ENCODE measurements at places on chromosomes 13 and 19.

GRCh38 chr19:44113784-44114390, 688 bp downstream of the ZNF225 start:
- no peak for DNase-seq

GRCh38 chr13:46340011-46340410, 47.0 kb downstream of the RUBCNL start:
- DNase-seq = no peak

DNA sequence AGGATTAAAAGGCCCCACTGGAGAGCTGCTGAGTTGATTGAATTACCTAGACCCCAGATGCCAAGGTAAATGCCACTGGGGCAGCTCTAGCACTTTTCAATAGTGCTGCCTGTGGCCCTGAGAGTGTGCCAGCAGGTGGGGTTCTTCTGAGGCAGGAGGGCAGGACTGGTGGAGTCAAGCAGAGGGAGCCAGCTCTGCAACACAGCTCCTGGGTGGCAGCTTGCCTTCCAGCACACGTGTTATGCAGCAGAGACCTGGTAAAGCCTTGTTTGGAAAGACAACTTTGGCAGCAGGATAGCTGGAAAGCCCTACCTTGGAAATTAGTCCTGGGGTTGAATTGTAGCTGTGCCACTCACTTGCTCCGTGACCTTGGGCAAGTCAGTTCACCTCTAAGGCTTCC, 306.6 kb downstream of the ATP8A2 start:
- no peak for DNase-seq

DNA sequence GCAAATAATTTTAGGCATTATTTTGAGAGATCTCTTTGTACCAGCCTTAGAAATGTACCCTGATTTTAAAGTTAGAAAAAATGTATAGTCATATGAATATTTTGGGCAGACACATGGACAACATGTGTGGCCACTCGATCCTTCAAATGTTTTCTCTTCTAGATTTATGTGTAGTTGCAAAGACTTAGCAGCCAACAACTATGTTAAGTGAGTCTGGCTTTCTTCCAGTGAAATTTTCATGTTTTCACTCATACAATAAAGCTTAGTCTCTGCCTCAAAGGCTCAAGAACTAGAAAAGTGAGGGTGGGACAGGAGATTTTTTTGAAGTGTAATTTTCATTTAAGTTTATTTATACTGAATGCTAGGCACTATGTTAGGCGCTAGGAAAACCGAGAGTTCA, 207.7 kb upstream of the DACH1 start:
- DNase-seq = no peak

DNA sequence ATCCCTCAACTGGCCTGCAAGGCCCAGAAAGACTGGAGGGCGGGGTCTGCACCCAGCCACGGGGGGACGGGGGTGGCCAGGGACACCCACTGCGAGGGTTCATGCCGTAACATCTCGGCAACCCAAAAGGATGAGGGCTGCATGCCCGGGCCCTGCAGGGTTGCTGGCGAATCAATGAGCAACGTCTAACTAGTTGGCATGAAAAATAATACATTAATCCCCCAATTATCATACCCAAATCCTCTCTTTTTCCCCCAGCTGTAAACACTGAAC, 232.2 kb downstream of the TUBA3C start:
- DNase-seq = no peak

DNA sequence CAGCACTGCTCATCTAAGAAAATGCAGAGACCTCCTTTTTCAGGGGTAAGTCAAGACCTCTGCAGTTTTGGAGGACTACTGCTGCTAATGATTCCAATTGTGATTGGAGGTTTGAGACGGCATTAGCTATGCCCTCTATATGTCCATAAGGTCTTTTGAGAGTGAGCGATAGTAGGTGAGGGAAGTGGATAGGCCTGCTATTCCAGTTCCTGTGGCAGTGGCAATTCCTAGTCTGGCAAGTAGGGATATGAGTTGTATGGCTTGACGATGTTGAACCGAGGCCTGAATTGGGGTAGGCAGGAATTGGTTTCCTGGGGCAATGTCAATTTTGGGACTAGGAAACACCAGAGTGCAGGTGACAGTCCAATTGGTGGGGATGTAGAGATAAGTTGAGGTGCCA, 913.1 kb upstream of the SLITRK5 start:
- no peak for DNase-seq

DNA sequence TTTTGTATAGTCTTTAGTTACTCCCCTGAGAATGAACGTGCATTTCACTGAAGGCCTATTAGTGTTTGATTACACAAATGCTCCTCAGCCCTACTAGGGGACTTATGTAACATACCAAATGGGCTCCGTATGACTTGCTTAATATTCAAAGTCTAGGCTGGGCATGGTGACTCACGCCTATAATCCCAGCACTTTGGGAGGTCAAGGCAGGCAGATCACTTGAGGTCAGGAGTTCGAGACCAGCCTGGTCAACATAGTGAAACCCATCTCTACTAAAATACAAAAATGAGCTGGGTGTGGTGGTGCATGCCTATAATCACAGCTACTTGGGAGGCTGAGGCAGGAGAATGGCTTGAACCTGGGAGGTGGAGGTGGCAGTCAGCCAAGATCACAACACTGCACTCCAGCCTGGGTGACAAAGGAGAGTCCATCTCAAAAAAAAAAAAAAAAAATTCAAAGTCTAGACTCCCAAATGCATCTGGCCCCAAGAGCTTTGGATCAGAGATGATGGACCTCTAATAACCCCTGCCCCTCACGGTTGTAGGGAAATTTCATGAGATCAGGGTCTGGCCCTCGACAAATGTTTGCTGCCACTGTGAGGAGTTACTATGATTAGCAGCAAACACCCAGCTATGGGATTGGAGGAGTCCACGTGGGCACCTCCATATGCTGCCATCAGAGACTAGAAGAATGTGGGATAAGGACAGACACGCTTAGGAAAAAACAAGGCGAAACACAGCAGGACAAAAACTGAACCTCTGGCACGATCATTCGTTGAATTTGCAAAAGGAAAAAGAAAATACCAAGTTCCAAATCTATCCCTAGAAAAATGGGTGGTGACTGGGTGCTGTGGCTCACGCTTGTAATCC, 4.6 kb downstream of the FBXO17 start:
- no peak for DNase-seq

GRCh38 chr13:53010374-53011105, 18.1 kb upstream of the OLFM4 start:
- peak; percentile 77 for DNase-seq

- no peak for DNase-seq
Observed at GRCh38 chr19:45439190-45439568, 15.5 kb upstream of the ERCC1 start.

GRCh38 chr13:48494874-48495273, 38.0 kb downstream of the RCBTB2 start:
- DNase-seq = no peak

GRCh38 chr19:482186-483041, 13.9 kb upstream of the MADCAM1 start:
- no peak for DNase-seq

DNA sequence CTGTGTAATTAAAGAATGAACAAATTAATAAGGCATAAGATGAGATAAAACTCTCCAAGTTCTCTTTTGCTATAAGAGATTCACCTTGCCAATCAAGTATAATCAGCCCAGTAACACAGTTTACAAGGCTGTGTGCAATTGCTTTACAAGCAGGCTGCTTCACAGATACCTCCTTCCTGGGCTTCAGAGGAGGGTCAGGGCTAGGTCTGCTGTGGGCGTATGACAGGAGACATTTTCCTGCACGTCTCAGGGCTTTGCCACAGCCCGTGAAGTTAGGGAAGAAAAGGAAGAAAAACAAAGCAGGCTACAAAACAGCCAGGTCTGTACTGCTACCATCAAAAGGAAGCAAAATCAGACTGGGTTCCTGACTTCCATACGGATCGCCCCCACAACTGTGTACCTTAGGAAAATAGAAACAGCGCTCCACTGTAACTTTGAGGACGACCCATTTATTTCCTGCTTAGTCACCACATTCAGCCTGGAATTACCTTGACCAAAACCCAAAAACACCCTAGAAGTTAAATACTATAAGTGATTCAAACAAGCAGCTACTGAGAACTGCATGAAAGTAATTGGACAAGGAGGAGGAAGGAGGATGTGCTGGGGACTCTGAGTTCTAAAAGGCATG, 12.4 kb downstream of the EFNB2 start:
- no peak for DNase-seq

DNA sequence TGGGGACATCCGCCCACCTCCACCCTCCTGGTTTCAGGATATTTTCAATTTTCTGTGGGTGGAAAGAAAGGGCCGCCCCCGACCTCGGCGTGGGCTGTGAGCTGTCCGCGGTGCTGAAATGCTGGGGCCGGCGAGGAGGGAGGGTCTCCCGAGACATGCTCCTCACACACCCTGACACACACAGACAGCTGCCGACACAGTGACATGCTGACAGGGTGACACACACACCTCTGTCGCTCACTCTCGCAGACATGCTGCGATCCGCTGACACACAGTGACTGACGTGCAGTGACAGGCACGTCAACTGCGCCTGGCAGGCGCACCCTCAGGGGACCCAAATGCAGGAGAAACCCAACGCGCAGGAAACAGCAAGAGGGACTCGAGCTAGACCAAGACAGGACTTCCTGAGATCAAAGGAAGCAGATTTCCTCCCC, 25.1 kb upstream of the MEIS3 start:
- no peak for DNase-seq

DNA sequence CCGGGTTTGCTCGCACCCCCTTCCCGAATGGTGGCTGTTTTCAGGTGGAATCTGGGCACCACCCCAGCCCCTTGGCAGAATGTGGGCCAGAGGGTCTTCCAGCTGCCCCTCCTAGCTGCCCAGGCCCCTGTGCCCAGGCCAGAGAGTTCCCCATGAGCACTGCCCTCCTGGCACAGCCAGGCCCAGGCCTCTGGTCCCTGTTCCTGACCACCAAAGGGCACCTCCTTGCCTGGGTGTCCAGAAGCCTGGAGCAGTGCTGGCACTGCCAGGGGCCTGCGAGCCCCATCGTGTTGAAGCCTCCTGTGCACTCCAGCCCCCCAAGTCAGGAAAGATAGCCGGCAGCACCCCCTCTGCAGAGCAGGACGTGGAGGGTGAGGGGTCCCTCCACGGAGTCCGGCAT, 23.4 kb downstream of the PIAS4 start:
- DNase-seq = no peak

DNA sequence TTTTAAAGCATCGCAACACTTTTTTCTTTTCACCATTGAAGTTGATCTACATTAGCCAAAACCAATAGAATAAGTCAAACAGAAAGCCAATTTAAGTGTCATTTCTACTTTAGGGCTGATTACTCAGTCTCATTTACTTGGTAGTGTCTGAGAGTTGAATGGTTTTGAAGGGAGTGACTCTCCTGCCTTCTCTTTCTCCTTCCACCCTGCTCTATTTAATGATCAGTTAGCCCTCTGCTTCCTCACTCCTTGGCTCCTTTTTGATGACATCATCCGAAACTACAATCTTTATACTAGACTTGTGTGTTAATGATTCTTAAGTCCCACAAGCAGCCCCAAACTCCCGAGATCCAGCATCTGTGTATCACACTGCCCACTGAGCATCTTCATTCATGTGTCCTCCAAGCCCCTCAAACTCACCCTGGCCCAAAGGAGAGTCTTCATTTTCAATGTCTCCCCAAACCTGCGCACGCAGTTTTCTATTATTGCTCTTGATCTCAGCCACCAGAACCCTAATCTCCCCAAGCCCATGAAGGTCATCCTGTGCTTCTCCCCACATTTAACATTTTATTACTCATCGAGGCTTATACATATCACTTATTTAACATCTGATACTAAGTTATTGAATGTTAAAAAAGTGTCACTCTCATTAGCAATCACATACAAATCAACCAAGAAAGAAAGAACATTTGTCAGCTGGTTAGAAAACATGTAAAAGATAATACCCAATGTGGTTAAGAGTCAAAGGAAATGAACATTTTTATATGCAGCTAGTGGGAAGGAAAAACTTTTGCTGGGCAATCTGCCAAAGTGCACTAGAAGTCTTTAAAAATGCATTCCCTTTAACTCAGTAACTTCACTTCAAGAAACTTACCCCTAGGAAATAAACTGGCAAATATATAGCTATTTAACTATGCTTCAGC, 32.2 kb upstream of the ARGLU1 start:
- DNase-seq = no peak

DNA sequence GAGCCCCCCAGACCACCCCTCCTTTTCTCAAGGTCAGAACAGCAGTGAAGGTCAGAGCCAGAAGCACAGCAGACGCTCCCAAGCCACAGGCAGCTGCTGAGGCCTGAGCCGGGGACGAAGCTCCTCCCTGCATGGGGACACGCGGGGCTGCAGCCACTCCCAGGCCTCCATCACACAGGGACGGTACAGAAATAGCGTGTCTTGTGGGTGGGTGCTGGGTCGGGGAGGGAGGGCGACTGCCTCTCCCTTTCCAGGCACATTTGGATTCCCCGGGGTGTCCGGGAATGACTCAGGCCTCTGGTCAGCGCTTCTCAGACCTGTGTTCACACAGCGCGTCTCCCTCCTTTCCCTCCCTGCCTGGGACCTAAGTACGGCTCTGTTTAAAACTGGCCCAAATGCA, 33.2 kb downstream of the RASA3 start:
- no peak for DNase-seq

DNA sequence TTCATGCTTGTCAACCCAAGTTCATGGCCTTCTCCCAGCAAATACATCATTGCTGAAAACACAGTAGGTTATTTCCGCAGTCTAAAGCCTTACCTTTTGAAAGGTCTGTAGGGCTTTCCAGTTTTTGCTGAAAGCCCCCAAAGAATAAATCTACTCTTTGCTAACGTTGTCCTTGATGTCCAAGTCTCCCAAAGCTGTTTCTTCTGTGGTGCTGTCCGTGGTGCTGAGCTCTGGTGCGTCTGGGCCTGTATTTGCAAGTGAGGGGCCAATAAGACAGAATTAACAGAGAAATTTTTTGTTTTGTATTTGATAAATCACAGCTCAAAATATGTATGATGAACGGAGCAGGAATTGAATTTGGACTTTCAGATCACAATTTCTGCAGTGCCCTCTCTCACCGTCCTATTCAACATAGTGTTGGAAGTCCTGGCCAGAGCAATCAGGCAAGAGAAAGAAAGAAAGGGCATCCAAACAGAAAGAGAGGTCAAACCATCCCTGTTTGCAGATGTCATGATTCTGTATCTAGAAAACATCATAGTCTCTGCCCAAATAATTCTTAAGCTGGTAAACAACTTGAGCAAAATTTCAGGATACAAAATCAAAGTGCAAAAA, 9.8 kb upstream of the LGALS16 start:
- no peak for DNase-seq

- DNase-seq = no peak
Observed at GRCh38 chr19:13844130-13844631, 32.8 kb upstream of the NANOS3 start.

GRCh38 chr13:75353781-75354193, 128.2 kb downstream of the TBC1D4 start:
- no peak for DNase-seq

DNA sequence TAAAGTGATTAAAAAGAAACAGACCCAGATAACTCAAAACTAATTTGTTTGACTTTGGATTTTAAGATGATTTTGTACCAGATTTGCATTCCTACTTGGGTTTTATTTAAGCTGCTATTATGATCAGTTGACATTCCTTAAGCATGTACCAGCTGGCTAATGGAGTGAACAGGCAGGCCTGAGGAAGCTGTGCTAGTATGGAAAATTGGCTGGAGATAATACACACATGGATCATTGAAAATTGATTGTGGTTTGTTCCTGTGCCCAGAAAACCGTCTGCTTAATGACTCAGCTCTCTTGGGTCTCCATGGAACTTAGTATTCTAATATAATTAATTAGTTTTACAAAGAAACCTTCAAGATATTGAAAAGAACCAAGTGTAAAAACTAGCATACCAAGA, 22.6 kb downstream of the POLR1D start:
- no peak for DNase-seq

Measured in NCI-H1105 (cell line).